ENCODE measurements at places on chromosomes 5 and 9.

DNA sequence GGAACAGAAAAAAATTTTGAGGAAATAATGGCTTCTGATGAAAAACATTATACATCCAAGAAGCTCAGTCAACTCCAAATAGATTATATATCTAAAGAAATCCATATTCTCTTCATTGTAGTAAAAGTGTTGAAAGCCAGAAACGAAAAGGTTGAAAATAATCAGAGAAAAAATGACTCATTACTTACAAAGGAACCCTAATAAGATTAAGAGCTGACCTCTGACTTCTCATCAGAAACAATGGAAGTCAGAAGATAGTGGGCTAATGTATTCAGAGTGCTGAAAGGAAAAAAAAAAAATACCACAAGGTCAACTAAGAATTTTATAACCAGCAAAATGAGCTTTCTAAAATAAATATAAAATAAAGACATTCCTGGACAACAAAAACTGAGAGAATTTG lies 60.0 kb downstream of the HSD17B4 start:
- DNase-seq = no peak

- DNase-seq = no peak
Observed at GRCh38 chr9:114123031-114123977, 24.2 kb upstream of the KIF12 start.

- DNase-seq = no peak
Observed at GRCh38 chr5:150589862-150590601, 50.4 kb upstream of the SYNPO start.

- DNase-seq = no peak
Observed at GRCh38 chr5:68441309-68442073, 225.9 kb downstream of the PIK3R1 start.

GRCh38 chr5:96278981-96279380 lies 154.1 kb downstream of the PCSK1 start:
- no peak for DNase-seq

DNA sequence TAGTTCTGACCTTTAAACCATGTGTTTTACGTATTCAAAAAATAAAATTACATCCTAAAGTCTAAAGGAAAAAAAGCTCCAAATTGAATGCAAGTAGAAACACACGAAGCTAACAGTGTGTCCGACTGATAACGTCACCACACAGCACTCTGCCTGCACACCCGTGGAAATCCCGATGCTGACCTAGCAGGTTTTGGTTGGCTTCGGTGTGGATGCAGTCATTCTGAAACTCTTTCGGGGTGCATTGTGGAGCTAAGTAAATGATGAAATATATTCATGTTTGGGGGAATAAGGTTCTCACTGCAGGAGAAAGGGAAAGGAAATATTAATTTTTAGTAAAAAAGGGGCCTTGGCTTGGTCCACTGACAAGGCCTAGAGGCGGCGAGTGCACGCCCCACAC lies 2.0 kb downstream of the RASGEF1C start:
- DNase-seq = no peak

DNA sequence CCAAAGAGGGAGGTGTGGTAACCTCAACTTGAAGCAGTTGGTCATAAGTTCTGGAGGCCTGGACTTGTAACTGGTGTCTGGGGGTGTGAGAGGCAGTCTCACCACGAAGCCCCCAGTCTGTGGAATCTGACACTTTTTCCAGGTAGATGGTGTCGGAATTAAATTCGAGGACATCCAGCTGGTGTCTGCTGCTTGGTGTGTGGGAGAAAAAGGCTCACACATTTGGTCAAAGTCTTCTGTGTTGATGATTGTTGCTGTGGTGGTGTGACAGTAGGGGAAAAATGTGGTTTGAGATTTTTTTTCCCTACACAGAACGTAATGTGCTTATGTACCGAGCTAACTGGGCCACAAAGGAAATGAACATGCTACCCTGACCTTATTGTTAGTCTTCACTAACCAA lies 251.9 kb downstream of the MAT2B start:
- DNase-seq = no peak

GRCh38 chr5:14429101-14430050 lies 152.2 kb upstream of the OTULINL start:
- DNase-seq = no peak

DNA sequence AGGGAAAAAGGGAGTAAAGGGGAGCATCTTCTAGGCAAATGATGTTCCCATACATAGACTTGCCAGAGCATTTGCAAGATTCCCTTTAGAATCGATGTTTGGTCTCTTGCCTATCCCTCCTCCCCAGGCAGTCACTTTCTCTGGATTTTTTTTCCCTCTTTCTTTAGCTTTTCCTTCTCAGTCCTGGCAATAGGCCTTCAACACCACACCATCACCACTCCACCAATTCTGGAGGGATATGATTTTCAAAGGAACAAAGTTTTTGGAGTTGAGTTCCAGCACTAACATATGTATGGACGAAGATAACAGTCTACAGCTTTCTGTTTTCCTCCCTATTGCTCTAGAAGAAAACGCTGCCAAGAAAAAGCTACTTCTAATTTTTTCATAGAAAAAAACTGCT lies 377.4 kb downstream of the PDE4D start:
- DNase-seq = no peak

DNA sequence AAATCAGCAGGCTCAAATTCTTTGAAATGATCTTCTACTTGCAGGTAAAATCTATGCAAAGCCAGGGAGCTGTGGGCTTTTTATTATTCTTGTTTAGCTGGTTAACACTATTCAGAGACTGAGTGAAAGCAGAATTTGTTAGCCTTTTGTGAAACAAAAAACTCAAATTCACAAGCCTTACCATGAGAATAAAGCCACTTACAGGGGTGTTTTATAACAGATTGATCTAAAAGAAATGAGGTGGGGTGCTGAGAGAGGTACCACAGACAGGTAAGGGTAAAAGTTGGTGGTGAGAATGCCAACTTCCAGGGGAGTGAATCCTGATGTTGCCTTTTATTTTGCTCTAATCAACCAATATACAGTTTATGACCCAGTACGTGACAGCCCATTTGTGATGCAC lies 1585.6 kb downstream of the EFNA5 start:
- no peak for DNase-seq

DNA sequence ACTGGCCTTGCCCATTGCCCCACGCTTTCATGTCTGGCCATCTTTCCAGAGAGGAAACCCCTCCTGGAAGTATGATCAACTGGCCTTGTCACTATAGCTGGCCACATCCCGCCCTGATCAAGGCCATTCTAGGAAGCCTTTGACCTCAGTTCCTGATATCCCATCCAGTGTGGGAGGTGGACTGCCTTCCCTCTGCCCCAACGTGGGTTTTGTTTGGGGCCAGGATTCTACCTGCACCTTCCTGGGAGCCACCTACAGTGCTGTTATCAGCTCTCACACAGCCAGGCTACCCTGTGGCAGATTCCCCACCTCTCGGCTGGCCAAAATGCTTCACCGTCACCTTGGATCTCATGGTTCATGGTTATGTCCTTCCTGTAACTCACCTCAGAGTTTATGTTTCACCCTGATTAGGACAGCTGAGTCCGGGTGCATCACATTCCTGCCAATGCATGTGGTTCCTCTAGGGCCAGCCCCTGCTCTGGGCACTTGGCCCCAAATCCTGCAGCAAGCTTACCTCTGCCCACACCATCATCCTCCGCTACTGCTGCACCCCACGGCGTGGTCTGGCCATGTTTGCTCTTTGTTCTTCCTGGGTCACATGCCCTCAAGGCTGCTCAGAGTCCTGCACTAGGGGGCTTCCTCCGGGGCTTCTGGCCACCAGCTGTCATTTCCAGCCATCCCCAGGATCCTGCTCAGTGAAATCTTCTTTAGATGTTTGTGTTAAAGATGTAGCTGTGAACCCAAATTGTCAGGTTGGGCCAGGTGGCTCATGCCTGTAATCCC lies 24.2 kb upstream of the S1PR3 start:
- DNase-seq = no peak

- peak; percentile 82 for DNase-seq
Observed at GRCh38 chr9:92671323-92671722, 1.4 kb upstream of the IPPK start.

- no peak for DNase-seq
Observed at GRCh38 chr5:177346820-177347219, 4.6 kb downstream of the LMAN2 start.

DNA sequence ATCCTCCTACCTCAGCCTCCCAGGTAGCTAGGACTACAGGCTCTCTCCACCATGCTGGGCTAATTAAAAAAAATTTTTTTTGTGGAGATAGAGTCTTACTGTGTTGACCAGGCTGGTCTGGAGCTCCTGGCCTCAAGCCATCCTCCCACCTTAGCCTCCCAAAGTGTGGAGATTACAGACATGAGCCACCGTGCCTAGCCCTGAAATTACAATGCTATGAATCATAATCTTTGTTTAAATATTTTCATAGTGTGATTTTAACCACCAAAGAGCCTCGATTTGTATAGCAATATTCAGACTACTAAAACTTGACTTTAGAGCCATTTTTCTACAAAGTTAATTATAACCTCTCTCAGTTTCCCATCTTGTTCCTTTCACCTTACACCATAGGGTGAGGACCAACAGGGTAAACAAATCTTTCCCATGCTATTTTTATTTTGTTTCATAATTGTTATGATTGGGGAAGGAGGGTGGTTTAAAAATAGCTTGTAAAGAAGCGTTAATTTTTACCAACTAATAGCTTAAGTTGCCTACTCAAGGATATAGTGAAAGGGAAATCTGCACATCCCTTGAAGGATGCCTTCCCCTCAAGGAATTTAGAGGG lies 32.7 kb downstream of the UBE2D2 start:
- no peak for DNase-seq

GRCh38 chr9:5361326-5362010 lies 21.8 kb upstream of the RLN1 start:
- no peak for DNase-seq

DNA sequence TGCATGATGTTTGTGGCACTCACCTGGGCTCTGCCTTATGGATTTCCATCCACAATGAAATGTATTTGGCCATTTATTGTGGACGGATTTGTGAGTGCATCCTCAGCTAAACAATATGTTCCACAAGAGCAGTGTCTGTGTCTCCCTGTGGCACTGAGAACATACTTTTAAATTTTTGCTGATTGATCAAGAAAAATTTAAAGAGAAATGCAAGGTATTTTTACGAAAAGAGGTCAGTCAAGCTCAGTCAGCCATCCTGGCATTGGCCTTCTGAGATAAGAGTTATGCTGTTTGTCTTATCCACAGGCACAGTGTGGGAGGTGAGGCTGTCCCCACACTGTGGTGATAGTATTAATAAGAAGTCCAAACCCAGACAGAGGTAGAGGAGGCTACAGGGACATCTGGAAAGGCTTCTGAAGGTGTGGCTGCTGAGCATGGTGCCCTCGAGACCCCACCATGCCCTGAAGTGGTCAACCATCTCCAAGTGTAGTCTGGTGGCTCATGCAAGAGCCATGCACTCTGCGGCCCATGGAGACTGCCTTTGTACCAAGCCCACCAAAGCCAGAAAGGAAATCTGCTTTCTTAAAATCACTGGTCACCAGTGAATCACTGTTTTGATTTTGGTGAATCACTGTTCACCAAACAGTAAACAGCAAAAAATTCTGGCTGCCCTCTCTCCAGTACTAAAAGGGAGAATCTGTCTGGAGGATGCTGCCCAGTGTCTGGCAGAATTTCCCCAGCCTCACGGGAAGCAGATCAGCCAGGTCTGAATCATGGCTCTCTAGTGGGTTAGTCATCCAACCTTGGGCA lies 28.8 kb downstream of the SPOCK1 start:
- DNase-seq = no peak

GRCh38 chr5:54304040-54304439 lies 6.3 kb downstream of the ARL15 start:
- DNase-seq = no peak

DNA sequence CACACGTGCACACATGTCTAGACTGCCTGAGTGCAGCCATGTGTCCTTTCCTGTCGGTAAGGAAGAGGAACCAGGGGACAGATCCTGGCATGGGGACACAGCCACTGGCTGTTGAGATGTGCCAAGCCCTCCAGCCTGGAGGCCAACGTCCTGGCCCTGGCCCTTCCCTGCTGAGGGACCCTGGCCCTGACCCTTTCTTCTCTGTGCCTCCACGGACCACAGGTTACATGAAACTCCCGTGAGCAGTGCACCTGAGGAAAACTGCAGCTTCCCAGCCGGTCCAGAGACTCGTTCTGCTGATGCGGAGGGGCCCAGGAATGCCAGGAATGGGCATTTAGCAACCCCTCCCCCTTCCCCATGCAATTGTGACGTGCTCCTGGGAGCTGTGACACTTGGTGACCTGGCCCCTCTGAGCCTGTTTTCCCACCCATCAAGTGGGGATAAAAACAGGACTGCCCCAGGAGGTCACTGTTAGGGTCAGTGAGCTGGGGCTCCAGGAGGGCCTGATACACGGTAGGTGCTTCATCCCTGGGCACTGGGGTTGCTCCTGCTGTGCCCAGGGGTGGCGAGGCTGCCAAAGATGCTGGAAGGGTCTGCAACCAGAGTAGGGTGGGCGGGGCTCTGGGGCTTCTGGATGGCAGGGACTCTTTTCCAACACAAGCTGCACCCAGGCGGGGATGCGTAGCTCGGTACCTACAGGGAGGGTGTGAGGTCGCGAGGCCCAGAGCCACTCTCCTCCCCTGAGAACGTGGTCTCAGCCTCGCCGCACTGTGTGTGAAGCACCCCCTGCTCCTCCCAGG lies 151.5 kb downstream of the C9orf50 start:
- DNase-seq = no peak

DNA sequence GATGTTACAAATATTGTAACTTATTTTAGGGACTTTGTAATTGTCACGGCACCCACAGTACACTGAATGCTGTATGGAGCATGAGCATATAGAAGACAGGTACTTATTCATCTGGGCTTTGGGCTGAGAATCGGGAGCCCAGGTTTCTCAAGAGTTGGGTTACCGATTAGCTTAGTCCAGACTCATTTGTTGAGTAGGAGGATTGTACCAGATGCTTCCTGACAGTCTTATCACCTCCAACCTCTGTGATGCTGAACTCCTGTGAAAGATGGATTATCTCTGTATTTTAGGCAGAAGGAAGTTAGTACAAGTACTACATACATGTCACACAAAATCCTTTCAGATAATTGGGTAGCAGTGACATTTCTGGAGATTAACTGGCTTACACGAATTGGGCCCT lies 79.2 kb downstream of the SV2C start:
- DNase-seq = no peak

DNA sequence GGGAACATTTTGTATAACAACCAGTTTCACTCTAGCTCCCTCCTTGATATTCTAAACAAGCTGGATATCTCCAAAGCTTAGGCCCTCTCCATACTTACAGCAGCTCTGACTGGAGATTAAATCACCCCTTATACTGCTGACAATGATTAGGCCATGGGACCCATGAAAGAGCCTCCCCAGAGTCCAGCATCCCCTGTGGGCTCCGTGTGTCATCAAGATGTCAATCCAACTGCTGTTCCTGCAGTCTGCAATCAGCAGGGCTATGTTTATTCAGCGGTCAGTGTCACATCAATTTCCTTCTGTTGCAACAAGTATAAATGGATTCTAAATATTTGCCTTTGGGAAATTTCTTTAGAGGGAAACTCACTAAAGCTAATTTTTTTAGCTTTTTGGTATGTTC lies 26.6 kb downstream of the PCDHAC2 start:
- no peak for DNase-seq

- no peak for DNase-seq
Observed at GRCh38 chr9:99189887-99190596, 31.7 kb downstream of the ALG2 start.
